ENCODE measurements at places on chromosomes 2 and 18.

DNA sequence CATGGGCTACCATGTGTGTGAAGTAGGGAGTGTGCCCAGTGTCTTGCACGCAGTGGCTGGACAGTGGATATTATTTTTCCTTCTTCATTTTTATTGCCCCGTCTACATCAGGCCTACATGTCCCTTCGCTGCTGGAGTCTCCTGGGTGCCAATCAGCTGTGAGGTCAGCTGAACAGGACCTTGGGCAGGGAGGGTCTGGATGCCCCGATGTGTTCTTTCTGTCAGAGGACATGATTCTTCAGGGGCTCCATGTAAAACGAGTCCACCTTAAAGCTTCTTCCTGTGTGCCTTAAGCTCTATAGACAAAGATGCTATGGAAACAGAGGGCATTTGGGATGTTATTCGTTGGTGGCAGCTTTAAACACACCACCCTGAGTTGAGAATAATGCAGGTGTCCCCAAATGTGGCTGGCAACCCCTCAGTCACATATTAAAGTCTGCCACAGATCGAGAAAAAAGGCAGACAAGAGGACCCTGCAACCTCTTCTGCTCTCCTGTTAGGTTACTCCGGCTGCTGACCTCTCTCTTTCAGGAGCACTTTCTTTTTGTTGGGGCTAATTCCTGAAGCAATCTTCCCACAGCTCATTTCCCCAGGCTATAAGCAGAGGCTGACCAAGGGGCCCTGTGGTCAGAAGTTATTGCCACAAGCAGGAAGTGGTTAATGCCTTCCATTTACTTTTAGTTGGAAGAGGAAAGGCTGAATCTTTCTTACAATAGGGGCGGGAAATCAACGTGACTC is 20.0 kb downstream of the GREB1 start:
- no peak for DNase-seq

DNA sequence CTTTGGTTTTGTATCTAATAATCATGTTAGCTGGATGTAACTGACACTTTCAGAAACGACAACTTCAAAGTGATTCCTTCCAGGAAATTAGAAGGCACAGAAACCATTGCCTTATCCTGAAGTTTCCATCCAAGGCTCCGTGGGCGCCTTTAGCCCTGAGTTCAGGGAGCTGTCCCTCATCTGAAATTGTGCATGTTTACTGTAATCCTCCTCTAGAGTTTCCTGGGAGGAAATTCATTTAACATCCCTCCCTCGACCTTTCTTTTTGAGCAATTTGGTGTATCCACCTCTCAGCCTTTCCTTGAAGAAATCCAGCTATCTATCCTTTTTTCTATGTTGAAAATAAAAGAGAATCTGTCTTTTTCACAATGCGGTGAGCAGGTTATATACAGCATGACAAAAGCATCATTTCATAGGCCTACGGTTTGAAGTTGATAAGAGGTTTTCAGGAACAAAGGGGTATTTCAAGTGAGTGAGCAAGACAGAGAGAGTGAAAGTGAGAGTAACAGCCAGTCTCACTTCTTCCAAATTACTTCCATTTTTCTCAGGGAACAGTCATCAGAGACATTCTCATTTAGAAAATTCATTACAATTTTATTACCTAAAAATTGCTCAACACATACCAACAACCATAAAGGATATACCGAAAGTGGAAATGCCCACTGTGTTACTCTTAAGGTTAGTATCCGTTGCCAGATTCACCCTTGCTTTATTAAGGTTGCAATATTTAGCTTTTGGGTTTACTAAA is 167.3 kb downstream of the MREG start:
- DNase-seq = no peak

- peak; percentile 38 for DNase-seq
These were observed 10.5 kb upstream of the MTERF4 start for GRCh38 chr2:241112592-241112991.

GRCh38 chr2:144052083-144052482 is 467.8 kb downstream of the ZEB2 start:
- DNase-seq = no peak

DNA sequence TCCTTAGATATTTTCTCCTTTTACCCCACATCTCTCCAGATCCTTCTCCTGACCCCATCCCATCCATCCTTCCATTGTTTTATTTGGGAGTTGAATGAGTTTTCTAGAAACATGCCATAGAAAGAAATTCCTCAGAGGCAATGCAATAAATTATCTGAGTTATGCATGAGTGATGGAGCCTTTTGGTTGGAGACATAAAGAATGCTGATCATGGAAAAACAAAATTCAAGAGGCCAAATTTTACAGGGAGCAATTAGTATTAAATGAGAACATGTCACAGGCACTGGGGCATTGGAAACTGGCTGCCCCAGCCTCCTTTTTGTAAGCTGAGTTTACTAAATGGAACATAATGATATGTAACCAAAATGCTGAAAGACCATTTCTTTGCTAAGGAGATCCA is 74.2 kb upstream of the LCLAT1 start:
- DNase-seq = no peak

Data from T-helper 2 cell (primary cell).